ENCODE measurements at places on chromosomes 16 and 17.

- no peak for DNase-seq
These were observed 21.9 kb upstream of the DLX4 start for GRCh38 chr17:49946964-49947584.

GRCh38 chr17:8082292-8082691 lies 5.2 kb downstream of the ALOX12B start:
- DNase-seq: no peak

DNA sequence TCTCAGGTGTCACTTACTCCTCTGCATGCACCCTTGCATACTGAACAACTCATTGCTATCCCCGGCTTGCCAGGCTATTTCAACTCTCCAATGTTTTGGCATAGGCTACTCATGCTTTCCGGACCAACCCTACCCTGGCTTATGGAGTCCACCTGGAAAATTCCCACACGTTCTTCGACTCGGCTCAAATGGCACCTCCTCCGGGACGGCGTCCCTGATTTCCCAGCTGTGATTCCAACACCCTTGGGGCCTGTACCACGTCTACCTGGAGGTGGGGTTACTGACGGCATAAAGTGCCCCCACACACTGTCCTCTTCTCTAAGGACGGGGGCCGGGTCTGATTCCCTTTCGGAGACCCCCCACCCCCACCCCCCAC lies 498 bp downstream of the SMYD4 start:
- no peak for DNase-seq

DNA sequence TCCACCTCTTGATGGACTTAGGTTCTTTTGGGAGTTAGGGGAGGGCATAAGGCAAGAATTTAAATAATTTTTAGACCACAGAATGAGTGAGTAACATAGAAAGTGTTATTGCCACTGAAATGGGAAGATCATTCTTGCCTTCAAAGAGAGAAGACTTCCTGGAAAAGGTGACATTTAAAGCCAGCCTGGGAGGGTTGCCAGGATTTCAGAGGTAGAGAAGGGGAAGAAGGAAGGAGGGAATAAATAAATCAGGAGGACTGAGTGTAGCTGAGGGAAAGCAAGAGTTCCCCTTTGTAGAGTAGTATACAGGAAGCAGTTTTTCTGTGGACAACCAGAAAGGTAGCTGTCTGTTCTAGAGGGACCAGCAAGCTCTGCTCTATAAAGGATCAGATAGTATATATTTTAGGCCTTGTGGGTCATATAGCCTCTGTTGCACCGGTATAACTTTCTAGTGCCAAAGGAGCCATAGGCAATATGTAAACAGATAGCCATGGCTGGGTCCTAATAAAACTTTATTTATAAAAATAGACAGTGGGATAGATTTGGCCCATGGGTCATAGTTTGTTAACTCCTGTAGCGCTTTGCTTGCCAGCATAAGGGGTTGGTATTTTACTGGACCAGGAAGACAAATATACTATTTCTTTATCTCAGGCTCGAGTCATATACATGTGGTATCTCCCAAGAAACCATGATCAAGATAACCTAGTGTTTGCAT lies 147.2 kb upstream of the CACNG5 start:
- no peak for DNase-seq

- no peak for DNase-seq
These were observed 834.0 kb downstream of the CDH11 start for GRCh38 chr16:64287655-64288528.

DNA sequence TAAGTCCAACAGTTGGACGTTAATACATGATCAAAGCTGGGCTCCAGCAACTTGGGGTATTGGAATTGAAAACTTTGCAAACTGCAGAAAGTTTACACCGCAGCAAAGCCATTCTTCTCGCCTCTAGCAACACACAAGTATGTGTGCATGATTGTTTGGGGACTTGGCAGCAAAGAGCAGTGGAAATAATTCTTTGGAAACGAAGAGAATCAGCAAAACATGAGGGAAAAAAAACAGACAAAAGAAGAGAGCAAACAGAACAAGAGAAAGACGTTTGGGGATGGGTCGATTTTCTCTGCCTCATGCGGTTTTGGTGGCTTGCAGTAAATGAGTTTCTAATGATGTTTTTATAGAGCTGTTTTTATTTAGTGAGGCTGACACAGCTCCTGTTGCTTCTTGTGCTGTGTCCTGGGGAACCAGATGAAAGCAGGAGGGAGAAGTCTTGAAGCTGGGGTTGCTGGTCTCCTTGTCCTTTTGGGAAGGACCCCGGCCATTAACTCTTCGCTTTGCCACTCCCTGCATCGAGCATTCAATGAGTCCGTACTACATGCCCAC lies 502.9 kb downstream of the GRIN2A start:
- no peak for DNase-seq

GRCh38 chr17:50905460-50905803 lies 39.3 kb upstream of the TOB1 start:
- DNase-seq: no peak

- no peak for DNase-seq
These were observed 4.4 kb upstream of the MTSS2 start for GRCh38 chr16:70689970-70690891.

DNA sequence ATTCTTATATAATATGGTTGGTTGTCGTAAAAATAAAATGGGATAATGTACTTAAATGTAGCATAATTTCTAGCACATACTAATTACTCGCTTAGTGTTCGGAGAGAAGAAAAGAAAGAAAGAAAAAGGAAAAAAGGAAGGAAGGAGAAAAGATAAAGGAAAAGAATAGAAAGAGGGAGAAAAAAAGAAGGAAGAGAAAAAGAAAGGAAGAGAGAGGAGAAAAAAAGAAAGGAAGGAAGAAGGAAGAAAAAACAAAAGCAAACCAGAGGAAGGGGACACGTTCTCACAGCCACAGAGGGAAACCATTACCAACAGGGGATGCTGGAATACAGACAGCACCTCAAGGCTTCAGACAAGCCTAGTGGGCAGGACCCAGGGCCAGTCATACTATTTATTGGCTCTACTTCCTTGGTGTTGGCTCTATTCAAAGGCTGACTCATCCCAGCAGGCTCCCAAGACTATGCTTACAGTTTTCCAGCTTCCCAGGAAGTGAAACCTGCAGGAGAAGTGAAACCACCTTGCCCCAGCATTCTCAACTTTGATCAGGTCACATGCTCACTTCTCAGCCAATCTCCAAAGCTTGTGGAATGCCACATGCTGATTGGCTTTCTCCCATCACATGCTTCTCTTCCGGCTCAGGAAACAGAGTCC lies 273.5 kb upstream of the IRX5 start:
- no peak for DNase-seq

DNA sequence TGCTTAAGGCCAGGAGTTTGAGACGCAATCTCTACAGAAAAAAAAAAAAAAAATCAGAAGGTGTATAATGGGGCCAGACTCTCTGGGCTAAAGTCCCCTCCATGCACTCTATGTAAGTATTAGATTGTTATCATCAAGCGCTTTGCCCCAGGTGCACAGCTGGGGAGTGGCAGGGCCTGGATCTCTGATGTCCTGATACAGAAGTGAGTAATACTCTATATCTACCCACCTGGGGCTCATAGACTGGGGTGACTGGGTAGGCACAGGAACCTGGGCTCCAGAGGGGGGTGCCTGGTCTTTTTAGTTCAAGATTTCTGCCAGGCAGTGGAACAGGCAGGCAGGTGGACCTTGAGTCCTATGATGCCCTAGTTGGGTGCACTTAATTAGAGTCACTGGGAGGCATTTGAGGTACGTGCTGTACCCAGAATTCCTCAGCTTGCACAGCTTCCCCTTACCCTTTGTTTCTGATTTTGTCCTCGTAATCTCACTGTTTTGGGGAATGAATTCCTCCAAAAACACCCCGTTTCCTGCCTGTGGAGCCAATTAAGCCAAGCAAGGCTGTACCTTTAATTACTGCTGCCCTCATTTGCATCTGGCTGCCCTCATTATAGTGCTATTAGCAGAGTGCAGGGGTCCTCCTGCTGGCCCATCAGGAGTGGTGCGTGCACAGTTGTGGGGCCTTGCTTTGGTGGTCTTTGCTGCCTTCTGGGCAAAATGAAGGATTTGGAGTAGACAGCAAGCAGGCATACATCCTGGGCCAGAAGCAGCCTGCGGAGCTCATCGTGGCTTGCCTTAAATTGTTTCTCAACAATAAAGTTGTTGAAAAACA lies 239.0 kb downstream of the SNX29 start:
- no peak for DNase-seq

- DNase-seq: no peak
These were observed 30.8 kb downstream of the FA2H start for GRCh38 chr16:74743668-74744299.

- no peak for DNase-seq
These were observed 841 bp upstream of the IGFALS start for GRCh38 chr16:1794221-1794871.

DNA sequence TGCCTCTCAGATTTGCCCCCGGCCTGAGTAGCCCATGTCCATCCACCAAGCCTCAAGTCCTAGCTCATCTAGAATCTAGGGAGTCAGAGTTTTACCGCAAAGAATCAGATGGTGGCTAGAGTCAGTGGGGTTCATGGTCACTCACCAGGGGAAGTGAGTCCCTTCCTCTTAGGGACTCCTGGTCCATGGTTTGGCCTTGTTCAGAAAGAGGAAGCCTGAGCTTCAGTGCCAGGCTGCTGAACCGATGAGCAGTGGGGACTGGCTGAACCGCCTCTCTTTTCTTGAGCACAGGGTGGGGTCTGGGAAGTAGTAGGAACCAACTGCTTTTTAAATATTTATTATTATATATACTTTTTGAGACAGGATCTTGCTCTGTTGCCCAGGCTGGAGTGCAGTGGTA lies 160.3 kb downstream of the NTN1 start:
- DNase-seq: no peak

DNA sequence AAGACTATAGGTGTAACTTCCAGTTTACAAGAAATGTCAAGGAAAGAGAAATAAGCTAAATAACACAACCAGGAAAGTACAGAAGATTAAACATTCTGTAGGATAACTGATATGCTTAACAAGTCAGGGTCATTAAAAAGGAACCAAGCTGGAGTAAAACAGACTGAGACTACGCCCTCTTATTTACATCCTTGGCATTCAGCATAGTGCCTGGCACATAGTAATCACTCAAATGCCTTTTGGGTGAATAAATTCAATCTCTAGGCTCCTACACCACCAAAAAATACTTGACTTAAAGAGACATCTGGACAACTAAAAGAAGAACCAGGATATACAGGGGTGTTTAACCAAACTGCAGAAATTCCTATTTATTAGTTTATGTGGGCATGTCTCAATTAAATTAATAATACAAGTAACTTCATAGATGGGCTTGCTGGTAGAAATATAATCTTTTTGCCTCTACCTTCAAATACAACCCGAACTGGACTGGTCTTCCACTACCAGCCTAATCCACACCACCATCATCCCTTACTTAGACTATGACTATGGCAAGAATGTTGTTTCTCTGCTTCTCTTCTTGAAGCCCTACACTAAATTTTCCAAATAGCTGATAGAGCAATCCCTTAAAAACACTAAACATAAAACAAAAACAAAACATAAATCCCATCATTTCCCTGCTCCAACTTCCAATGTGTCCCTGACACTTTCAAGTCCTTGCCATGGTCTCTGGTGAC lies 47.7 kb upstream of the ULK2 start:
- no peak for DNase-seq

DNA sequence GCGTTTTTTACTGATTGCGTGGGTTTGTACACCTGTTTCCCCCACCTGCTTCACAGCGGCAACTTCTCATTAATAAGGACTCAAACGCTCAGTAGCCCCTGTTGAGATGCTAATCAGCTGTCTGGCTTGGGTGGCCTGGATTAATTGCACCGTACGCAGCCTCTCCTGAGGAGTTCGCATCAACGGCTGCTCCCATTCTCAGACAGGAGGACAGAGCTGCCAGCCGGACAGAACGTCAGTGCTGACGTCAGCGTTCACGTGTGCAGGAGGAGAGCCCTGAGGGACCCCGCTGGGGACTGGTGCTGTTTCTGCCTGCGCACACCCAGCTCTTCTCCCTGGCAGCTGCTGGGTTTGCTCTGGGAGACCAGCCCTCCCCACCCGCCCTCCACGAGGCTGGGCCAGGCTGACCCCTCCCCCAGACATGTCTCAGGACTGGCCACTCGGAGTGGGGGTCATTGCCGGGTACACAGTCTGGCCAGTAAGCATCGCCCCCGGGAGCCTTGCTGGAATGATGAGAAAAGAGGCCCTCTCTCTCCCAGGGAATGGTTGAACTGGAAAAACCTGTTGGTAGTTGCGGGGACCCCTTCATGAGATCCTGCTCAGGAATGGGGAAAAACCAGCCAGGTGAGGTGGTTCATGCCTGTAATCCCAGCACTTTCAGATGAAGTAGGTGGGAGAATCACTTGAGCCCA lies 5.7 kb upstream of the BANP start:
- DNase-seq: no peak

GRCh38 chr17:68509141-68510057 lies 2.8 kb upstream of the PRKAR1A start:
- DNase-seq: no peak

DNA sequence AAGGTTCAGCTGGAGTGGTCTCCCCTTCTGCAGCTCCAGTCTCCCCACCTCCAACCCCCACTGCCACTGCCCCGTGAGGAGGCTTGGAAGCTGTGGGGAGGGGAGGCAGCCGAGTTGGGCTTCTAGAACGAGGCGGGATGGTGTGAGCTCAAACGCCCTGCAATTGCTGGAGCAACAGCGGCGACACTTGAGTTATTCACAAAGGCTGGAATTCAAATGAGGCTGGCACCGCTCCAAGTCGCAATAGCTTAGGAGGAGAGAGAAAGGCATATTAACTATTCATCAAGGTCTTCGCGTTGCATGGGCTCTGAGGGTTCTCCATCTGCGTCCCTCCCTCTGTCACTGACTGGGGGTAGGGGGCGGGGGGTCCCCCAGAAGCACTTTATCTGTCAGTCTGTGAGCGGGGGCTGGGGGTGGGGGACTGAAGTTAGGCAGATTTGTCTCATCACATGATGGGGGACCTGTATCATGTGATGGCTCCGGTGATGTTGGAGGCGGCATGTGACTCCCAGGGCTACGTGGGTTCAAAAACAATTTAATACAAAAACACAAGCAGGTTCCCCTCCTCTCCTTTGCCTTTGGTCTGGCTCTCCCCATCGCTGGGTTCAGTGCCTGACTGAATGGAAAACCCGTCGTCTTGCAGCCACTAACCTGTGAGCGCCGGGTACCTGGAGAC lies 70.5 kb downstream of the RBBP6 start:
- DNase-seq: peak; percentile 77

GRCh38 chr16:84308120-84308519 lies 13.4 kb downstream of the WFDC1 start:
- no peak for DNase-seq

- no peak for DNase-seq
These were observed 253.4 kb downstream of the SHISA9 start for GRCh38 chr16:13154799-13155198.

- DNase-seq: no peak
These were observed 773 bp downstream of the NTN3 start for GRCh38 chr16:2471653-2472487.

DNA sequence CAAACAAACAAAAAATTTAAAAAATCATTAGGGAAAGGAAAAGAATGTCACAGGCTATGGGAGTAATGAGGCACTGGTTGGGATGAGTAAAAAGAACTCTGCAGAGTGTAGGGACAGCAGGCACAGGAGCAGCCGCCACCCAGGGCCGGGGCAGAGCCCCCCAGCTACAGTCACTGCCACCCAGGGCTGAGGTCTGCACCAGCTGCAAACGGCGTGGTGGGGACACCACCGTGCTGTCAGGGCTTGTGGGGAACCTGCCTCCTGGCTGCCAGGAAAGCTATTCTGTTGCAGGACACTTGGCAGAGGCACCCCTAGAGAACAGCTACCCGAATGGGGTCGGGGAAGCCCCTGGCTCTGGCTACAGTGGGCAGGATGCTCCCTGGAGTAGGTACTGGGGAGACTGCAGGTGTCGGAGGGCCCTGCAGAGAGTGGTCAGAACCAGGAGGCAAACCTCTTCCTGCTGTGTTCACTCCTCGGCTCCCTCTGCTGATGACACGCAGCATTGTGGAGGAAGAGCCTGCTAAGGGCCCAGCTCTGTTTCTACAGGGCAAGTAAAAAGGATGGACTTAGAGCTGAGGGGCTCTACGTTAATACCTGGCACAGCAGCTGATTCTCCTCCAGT lies 32.3 kb upstream of the CAPN15 start:
- no peak for DNase-seq
